Activated T-helper 2 cell treated with anti-CD3 and anti-CD28 coated beads, Interferon-gamma antibody, Interleukin-2, Interleukin-4, amounts not matched to agents 10 μg/mL and 5 μg/mL and 100 μg/mL, durations not matched to agents 14 hours and 24 hours and 36 hours (primary cell): ENCODE measurements at places on chromosomes 13 and 19. TPM values are rescaled to one million over a fixed set of nuclear protein-coding genes. Genes with fewer than 3 reads are reported as not detected.

DNA sequence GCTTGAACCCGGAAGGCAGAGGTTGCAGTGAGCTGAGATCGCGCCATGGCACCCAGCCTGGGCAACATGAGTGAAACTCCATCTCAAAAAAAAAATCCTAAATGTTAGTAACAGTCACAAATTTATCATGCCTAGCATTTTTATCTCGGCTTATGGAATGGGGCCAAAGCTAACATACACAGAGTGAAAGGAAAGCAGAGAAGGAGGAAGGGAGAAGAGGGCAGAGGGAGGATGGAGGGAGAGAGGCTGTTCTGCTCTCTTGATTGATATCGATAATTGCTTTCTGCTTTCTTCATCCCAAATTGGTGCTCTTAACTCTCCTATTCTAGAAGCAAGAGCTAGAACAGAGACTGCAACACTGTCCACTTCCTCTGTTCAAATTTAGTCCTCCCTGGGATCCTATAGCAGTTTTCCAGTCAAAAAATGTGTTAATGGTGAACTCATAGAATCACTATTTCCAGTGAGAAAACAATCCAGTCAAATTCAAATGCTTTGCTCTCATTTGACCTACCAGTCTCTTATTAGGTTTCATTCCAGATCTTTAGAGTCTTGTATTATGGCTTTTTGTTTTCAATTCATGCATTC, 15.8 kb upstream of the TUBGCP3 start:
- H3K27me3 ChIP-seq: peaks cover 35% of the 10 kb centered on the region
- no peak for DNase-seq
- peaks cover 10% of the 10 kb centered on the region for H3K4me1 ChIP-seq
- H3K36me3 ChIP-seq: no peaks in the 10 kb centered on the region

RASL11A gene
- total RNA-seq: 1.3 and 1.7 TPM in 2 replicates

DNA sequence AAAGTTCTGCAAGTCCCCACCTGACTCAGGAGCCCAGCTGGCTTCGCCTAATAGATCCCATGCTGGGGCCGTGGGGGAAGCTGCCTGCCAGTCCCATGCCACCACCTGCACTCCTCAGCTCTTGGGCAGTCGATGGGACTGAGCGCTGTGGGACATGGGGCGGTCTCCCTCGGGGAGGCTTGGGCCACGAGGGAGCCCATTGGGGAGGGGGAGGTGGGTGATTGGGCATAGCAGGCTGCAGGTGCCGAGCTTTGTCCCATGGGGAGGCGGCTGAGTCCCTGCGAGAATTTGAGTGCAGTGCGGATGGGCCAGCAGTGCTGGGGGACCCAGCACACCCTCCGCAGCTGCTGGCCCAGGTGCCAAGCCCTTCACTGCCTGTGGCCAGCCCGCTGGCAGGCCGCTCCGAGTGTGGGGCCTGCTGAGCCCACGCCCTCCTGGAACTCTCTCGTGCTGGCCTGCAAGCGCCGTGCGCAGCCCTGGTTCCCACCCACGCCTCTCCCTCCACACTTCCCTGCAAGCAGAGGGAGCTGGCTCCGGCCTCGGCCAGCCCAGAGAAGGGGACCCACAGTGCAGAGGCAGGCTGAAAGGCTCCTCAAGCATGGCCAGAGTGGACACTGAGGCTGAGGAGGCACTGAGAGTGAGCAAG, 467.3 kb downstream of the IRS2 start:
- no peak overlapping the region for H3K27ac ChIP-seq
- H3K4me3 ChIP-seq: no peak overlapping the region
- H3K4me1 ChIP-seq: no peaks in the 10 kb centered on the region
- H3K27me3 ChIP-seq: no peaks in the 10 kb centered on the region

DNA sequence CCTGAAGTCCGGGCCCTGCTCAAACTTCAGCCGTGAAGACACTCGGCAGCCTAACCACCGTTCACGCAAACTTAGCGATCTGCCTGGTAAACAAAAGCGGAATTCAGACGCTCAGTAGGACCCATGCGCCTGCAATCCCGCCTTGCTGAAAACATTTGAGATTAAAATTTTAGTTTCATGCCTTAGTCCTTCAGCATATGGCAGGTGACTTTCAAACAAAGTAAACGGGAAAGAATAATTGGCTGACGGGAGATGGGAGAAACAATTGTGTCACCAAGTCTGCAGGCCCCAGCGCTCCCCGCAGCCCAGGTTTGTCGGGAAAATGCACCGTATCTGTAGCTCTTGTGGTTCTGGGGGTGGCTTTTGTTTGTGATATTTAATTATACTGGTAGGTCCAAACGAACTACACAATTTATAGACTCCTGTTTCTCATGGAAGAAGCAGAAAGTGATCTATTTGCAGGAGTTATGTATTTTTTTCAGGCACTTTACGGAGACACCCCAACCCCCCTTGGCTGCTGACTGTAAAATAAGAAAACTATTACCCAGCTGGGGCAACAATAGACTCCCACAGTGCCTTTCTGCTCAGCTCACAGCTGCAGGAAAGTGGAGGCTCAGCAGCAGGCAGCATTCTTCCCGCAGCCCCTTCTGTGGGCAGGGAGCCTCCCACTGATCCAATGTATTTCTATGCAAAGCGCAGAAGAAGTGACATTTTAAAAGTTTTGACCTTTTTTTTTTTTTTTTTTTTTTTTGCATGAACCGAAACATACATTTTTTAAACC, 94.8 kb downstream of the SOX1 start:
- H3K27ac ChIP-seq: no peak overlapping the region
- H3K4me3 ChIP-seq: no peak overlapping the region

GRCh38 chr19:51628153-51628939, 1.9 kb downstream of the SIGLEC5 start:
- no peaks in the 10 kb centered on the region for H3K36me3 ChIP-seq
- DNase-seq: no peak
- H3K27ac ChIP-seq: no peak overlapping the region
- H3K4me3 ChIP-seq: no peak overlapping the region
- no peaks in the 10 kb centered on the region for H3K4me1 ChIP-seq
- peaks cover 11% of the 10 kb centered on the region for H3K27me3 ChIP-seq

DNA sequence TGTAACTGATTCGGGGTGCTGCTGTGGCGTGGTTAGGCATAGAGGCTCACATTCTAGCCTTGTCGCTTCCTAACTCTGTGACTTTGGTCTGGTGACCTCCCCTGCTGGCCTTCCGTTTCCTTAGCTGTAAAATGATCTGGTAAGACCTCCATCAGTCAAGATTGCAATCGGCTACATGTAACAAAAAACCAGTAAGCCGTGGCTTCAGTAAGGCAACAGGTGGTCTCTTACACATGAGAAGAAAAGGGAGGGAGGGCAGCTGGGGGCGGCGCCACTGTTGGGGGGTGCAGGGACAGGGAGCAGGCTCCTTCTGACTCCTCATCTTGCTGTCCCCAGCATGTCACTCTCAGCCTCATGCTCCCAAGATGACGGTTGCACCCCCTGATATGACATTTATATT, 148.0 kb downstream of the SIPA1L3 start:
- H3K27ac ChIP-seq: no peak overlapping the region
- no peak for DNase-seq
- peaks cover 6% of the 10 kb centered on the region for H3K4me1 ChIP-seq
- no peaks in the 10 kb centered on the region for H3K36me3 ChIP-seq

DNA sequence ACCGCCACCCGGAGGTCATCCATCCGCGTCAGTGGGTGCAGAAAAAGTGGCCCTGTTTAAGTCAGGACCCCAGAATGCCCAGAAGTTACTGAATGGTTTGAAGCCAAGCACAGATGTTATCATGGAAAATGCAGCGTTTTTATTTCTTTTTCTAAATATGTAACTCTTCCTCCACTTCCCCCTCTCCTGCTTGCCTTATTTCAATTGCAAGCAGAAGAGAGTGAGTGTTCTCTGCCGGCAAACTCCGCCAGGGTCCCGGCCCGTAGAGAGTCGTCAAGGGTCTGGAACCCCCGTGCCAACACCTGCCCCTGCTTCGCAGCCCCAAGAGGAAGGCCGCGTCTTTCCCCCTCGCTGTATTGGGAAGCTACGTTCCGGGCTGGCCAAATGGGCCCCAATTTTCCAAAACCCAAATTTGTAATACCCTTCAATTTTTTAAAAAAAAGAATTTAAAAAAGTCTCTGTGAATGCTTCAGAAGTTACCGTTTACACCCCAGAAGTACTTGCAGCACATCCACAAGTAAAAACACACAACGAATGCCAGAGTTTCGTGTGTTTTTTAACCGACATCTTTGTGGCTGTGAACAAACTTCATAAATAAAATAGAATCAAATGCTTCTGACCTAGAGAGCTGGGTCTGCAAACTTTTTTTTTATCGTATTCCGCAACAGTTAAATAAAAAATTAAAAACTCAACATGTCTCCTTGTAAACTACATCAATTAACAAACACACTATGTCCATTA, 712 bp upstream of the PDX1 start:
- H3K27me3 ChIP-seq: peaks cover 78% of the 10 kb centered on the region
- H3K27ac ChIP-seq: no peak overlapping the region
- peaks cover 8% of the 10 kb centered on the region for H3K4me1 ChIP-seq
- no peak overlapping the region for H3K4me3 ChIP-seq
- no peak for DNase-seq

ATP4A gene
- total RNA-seq: not detected in 2 replicates

GRCh38 chr19:38263689-38264485, 486 bp upstream of the SPINT2 start:
- H3K36me3 ChIP-seq: peaks cover 10% of the 10 kb centered on the region
- DNase-seq: peak; percentile 75
- peak overlapping the region; percentile 98 for H3K27ac ChIP-seq
- H3K4me1 ChIP-seq: peaks cover 50% of the 10 kb centered on the region
- no peaks in the 10 kb centered on the region for H3K27me3 ChIP-seq
- H3K4me3 ChIP-seq: peak overlapping the region; percentile 95

DNA sequence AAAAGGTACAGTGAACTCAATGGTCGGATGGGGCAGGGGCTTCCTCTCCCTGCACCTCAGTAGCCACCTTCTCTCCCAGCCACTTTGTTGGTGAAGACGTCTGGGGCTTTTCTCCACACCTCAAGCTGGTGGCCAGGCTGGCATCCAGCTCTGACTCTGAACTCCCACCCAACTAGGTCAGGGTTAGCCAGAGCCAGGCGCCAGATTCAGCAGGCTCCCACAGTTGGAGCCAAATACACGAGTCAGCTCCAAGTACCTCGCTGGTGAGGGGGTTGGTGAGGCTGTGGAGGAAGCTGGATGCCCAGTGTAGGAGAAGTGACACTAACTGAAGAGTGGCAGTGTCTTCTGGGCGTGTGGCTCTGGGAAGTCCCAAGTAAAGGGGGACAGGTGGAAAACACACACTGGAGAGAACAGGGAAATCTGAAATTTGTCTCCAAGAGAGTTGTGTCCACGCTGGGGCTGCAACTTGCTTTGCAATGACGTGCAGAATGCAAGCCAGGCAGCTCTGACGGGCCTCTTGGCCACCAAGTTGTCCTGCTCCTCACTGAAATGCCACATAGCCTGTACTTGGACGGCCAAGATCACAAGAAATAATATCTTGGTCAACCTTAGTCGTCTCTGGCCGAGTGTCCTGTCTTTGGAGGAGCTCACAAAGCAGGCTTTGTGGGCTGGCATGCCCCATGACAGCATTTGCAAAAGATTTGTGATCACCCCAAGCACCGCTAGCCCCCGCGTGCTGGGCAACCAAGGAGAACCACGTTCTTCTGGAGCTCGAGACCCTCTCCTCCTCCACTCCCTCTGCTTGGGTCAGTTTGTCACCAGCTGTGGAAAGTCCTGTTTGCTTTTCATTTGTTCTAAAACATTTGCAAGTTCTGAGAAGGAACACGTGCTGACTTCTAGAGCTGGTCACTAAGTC, 18.1 kb downstream of the SLC7A1 start:
- peaks cover 29% of the 10 kb centered on the region for H3K36me3 ChIP-seq
- H3K4me3 ChIP-seq: no peak overlapping the region
- no peaks in the 10 kb centered on the region for H3K27me3 ChIP-seq
- no peak overlapping the region for H3K27ac ChIP-seq

ZNF665 gene
- 2.1 and 3.1 TPM in 2 replicates for total RNA-seq

- no peak overlapping the region for H3K27ac ChIP-seq
- peaks cover 27% of the 10 kb centered on the region for H3K27me3 ChIP-seq
- no peak for DNase-seq
- H3K4me1 ChIP-seq: peaks cover 15% of the 10 kb centered on the region
- no peak overlapping the region for H3K4me3 ChIP-seq
- peaks cover 24% of the 10 kb centered on the region for H3K36me3 ChIP-seq
Measured at GRCh38 chr13:28488376-28489005, 6.4 kb downstream of the FLT1 start.

DNA sequence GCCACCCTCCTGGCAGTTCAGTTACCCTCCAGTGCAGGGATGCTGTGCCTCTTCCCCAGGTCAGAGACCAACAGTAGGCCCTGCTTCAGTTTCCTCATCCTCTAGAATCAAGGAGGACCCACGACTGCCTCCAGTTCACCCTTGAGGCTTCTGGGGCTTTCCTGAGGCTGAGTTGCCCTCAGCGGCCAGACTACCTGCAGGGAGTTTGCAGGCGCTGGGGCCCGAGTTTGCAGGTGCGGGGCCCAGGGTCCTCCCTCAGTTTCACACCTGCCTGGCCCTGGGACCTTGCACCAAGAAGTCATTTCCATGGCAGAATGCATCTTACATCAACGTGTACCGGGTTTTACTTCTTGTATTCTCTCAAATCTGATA, 38.9 kb upstream of the C19orf12 start:
- H3K27ac ChIP-seq: no peak overlapping the region
- H3K27me3 ChIP-seq: peaks cover 2% of the 10 kb centered on the region
- H3K4me3 ChIP-seq: no peak overlapping the region

DNA sequence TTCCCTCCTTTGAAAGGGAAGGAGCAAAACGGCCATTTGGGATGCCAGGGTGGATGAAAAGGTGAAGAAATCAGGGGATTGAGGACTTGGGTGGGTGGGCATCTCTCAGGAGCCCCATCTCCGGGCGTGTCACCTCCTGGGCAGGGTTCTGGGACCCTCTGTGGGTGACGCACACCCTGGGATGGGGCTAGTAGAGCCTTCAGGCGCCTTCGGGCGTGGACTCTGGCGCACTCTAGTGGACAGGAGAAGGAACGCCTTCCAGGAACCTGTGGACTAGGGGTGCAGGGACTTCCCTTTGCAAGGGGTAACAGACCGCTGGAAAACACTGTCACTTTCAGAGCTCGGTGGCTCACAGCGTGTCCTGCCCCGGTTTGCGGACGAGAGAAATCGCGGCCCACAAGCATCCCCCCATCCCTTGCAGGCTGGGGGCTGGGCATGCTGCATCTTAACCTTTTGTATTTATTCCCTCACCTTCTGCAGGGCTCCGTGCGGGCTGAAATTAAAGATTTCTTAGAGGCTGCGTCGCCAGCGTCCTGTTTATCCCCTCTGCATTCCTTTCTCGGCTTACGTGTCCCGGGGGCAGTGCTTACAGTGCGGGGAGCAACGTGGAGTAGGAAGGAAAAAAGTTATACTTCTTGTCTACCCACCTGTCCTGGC, 15.2 kb upstream of the S1PR4 start:
- no peaks in the 10 kb centered on the region for H3K27me3 ChIP-seq
- DNase-seq: peak; percentile 56
- no peak overlapping the region for H3K27ac ChIP-seq
- peaks cover 82% of the 10 kb centered on the region for H3K36me3 ChIP-seq

GRCh38 chr19:1452802-1453524, 3.0 kb downstream of the APC2 start:
- no peak overlapping the region for H3K27ac ChIP-seq
- no peaks in the 10 kb centered on the region for H3K36me3 ChIP-seq
- H3K4me3 ChIP-seq: no peak overlapping the region
